NCI-H1436 treated with DMSO at 0.1 percent for 48 hours (cell line): ENCODE measurements at places on chromosomes 6 and 20.

GRCh38 chr20:2255926-2256531, 39.8 kb upstream of the TGM3 start:
- DNase-seq, result no peak

GRCh38 chr20:47296950-47297349, 59.5 kb downstream of the ZMYND8 start:
- DNase-seq, result no peak

GRCh38 chr6:33979750-33980149, 166.1 kb downstream of the GRM4 start:
- DNase-seq, result no peak

DNA sequence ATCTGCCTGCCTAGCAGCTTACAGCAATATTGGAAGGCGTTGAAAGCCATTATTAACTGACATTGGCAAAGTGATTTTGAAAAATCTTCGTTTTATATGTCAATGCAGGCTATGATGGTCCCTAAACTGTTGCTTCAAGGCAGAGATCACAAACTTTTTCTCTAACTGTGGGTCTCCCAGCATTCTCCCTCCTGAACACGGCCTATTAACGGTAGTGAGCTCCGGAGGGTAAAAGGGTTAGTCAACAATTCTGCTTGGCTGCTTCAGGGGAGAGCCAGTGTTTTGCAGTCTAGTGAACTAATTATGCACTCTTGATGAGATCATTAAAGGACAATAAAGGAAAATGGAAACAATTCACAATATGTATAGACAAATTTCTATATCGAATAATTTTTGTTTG, 261.8 kb upstream of the QKI start:
- no peak for DNase-seq

DNA sequence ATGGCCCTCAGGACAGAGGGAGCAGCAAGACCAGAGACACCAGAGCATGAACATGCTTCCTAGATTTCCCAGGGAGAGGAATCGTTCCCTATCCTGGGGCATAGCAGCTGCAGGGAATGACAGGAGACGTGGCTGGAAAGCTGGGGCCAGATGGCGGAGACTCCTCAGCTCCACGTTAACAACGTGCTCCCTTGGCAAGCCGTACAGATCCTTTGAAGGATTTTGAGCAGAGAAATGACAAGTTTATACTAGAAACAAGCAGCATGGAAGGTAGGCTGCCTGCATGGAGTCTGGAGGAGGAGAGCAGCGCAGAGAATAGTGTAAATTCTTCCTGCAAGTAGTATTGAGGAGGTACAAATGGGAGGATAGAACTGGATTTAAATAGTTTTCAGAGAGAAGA, 11.7 kb downstream of the MYLIP start:
- DNase-seq, result no peak

GRCh38 chr6:107600121-107600520, 110.2 kb downstream of the SOBP start:
- DNase-seq, result no peak

DNA sequence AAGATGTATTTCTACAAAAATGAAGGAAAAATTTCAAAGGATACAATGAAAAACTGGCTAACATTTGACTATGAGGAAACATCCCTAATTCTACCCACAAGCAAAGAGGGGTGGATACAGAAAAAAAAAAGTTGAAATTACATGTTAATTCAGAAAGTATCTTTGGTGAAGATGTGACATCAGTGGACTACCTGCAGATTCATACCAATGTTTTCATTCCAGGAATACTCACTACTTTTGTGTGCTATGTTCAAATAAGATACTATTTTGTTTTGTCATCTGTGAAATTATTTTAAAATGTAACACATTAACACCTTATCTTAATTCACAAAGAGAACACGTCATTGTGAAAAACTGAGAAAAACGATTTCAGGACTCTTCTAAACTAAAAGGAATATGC, 159.3 kb upstream of the SHLD1 start:
- no peak for DNase-seq

DNA sequence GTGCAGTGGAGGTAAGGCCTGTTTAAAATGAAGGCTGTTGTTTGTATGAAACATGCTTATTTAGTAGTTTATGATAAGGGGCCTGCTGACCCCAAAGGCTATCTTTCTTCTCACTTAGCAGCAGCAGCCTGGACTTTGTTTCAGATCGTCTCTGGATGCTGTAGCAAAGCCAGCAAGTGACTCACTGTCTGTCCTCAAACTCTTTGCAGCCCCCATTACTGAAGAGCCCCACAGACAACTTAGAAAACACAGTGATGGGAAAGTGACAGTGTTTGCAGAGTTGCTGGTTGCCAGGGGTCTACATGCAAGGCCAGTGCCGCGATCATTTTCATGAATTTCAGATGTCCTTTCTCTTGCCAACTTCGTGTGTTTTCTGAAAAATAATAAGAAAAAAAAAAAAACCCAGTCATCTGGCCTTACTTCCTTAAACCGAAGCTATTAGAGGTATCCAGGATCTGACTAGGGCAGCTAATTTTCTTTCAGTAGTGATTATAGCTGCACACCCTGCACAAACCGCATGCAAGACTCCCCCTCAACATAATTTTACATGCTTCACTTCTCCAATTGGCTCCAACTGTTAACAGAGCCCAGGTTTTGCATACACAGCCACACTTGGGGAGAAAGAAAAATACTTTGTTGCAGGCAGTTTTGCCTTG, 11.6 kb upstream of the F13A1 start:
- no peak for DNase-seq

DNA sequence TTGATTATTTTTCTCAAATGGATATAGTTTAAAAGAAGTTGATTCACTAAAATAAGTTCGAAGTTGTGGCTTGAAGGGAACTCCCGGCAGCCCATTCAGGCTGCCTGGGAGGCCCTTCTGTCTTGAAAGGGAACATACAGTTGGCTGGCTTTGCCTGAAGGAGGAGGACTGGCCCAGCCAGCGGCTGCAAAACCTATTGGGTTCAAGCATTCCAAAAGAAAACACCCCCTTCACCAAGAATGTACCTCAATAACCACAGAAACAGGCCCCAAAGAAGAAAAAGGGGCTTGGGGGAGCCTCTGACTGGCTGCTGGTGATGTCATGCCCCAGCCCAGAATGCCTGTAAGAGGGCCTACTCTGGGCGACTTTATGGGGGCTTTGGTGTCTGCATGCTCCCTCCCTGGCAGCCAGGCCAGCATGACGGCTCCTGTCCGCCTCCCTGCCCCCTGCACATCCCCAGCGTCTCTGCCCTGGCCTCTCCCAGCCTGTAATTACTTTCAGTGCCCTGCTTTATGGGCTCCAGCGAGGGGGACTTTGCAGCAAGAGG, 36.5 kb downstream of the MAFB start:
- no peak for DNase-seq

- DNase-seq, result no peak
These were observed 780 bp downstream of the ZCCHC3 start for GRCh38 chr20:297925-298775.

DNA sequence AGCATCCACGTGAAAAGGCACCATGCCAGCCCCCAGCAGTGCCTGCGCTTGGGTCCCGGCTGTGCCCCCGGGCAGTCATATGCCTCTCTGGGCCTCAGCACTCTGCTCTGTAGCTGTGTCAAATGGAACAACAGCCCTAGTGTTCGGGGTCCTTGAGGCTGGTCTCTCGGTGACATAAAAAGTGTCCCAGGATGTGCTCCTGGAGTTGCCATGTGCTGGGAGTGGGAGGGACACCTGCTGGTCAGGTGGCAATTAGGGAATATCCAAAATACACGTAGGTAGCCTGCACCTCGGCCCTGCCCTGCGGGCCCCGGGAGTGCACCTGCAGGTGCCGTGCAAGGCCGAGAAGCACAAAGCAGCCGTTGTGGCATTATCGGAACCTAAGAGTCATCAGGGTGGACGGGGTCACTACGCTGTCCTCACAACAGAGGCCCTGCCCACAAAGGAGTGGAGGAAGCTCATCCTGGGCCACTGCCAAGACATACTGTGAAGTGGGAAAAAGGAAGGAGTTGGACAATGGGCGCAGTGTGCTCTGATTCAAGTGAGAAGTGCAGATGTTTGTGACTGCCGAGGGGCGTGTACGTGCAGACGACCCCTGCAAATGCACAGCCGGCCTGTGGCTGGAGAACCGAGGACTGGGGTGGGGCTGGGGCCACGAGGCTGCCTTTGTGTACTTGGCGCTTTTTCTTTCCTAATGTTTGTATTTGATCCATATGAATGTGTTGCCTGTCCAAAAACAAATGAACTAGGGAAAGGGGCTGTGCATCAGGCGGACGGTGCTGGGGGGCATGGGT, 24.6 kb downstream of the SLCO4A1 start:
- DNase-seq, result no peak
